NCI-H2081 (cell line): ENCODE measurements at places on chromosomes 16 and 17.
A peak's percentile ranks its signal among the peaks of the same experiment; 100 is the strongest.

DNA sequence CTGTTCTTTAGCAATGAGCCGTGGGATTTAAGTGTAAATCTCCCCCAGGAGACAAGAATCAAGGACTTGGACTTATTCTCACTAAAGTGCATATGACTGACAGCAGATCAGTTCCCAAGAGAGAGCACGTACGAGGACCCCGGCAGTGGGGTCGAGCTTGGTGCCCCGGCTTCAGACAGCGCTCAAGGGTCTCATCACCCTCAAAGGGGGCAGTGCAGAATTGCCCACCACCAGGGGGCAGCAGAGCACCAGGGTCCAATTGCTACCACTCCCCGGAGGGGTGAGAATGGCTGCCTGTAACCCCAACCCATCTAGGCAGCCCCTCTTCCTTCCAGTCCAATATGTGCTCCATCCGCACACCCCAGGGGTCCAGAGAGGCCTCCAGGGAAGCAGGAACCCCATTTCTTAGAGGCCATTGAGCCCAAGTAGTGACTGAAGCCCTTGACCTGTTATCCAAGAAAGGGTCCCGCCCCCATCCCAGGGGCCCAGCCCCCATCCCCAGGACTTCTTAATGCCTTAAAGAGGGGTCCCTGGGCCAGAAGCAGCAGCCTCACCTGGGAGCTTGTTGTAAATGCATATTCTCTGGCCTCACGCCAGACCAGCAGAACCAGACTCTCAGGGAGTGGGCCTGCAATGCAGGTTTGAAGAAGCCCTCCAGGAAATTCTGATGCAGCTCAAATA, 86.1 kb downstream of the ZDHHC7 start:
- DNase-seq, result no peak

DNA sequence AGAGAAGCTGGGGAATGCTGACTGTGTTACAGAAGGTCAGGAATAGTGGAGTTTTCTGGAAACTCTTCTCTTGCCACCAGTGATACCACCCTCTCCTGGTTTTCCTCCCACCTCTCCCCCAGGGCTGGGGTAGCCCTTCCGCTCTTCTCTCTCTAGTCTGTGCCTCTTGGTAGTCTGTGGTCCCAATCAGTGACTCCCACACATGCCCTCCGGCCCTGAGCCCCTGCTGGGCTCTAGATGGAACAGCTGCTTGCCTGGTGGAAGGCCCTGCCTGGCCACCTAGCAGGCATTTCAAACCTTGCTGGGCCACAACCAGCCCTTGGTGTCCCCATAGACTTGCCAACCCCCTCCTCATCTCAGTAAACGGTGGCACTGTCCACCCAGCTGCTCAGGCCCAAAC, 15.2 kb upstream of the MTSS2 start:
- no peak for DNase-seq

DNA sequence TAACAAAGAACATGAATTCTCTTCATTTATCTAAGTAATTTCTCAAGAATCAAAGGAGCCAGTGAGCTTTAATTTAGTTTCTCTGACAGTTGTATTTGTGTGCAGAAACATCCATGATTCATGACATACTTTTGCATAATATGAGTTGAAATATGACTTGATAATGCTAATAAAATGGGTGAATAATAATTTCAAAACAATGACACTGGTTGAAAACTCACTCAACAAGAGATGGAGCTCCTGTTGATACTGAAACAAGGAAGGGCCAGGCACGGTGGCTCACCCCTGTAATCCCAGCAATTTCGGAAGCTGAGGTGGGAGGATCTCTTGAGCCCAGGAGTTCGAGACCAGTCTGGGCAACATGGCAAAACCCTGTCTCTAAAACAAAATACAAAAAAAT, 147.0 kb downstream of the MAP2K6 start:
- DNase-seq, result no peak

DNA sequence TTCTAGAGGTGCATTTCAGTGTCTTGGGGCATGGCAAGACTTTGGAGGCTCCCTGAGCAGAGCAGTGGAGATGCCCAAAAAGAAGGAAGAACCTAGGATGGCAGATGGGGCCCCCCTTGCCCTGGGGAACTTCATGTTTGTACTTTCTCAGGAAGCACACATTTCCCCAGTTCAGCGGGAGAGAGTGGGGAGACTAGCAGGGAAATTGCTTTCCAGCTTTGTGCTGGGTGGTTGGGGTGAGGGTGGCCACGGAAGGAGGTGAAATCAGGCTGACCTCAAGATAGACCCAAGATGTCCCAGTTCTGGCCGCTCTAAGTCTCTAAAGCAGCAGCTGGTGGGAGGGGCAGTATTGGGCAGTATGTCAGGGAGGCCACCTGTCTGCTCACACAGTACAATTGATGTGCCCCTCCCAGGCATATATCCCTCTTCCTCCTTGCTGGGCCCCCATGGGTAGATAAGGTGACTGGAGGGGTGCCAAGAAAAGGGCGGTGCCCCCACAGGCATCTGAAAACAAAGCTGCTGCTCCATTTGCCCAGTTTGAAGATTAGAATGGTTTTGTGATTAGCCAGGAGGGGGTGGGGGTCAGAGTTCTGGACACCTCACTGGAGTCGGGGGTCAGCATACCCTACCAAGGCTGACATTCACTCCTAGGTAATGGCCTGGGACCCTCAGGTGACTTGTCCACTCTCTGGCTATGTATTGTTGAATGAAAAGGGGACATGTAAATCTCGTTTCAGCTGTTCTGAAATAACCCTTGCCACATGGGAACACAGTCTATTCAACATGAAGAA, 17.1 kb upstream of the NAGLU start:
- peak; percentile 19 for DNase-seq

- no peak for DNase-seq
These were observed 44.6 kb downstream of the NFAT5 start for GRCh38 chr16:69610356-69610755.

DNA sequence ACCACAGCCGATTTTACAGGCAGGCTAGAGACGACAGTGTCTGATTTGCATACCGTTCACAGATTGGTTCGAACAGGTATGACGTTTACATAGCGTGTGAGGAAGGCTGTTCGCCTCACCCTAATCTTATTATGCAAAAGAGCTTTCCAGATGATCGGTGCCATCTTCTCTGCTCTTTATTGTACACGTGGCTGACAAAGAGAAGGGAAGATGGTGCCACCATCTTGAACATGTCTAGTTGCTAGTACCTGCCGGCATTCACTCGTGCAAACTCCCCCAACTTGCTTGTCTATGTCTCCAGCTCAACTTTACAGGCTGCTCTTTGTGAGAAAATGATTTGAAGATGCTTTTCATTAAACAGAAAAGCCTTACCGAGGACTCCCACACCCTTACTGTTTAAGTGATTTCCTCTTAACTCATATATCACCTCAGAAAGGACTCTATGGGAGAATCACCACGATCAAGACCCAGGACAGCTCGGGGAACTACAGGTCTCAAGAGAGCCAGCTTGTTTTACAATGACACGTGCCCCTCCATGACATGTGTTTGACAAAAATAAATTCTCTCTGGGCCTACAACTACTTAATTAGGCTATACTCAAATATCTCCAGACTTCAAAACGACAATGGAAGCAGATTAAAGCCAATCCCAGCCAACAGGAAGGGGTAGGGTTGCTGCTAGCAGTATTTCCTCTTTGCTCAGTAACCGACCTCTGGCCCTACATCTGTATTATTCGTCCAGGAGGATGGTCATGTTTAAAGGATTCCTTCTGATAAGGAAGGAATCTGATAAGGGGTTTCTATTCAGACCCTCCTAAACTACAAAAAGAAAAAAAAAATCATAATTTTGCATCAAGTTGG, 480.6 kb downstream of the TMEM114 start:
- no peak for DNase-seq

DNA sequence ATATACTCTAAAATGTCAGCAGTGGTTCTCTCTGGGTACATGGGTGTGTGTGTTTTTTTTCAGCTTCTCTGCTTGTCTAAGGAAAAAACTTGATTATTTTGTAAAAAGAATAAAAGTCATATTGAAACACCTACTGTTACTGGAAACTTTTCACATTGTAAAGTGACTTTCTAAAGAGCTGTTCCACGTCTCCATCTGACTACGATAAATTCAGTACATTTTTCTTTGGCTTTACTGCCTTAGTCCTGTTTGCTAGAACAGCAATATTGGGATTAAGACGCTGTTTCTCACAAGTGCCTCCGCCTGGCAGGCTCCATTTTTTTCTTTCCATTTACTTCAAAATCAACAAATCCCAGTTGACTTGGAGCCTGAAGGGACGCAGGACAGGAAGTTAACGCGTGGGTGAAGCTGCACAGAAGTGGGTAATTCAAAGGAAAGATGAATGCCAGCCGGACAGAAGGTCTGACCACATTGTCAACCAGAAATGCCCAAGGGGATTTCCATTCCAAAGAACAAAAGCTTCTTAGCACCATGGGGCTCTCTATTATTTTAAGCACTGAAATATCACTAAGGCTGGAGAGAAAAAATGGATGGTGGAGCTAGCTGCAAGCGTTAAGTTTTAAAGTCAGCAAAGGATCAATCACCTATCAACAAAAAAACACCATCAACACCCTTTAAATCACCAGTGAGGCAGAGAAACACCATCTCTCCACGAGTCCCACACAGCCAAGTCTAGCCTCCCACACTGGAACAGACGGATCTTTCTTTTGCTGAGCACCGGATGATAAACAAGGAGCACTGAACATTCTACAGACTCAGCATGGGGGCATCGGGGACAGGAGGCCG, 8.4 kb downstream of the GLOD4 start:
- no peak for DNase-seq

DNA sequence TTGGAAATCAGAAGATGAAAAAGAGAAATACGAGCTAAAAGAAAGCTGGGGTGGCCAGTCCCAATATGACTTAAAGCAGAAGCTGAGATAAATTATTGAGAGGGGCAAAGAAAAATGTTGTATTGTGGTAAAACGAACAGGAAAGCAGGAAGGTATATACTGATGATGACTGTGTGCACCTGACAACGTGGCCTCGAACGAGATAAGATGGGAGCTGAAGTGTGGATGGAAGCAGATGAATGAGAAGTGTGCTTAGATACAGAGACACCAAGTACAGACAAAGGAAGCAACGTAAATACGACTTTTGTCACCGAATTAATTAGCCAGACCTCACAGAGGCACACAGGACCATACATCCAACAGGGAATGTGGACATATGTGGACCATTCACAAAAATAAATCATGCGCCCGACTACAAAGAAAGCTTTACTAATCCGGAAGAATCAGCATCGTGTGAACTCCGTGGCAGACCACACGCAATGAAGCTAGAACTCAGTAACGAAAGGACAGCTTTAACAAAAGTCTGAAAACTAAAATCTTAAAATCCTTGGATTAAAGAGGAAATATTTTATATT, 218.7 kb downstream of the RPTOR start:
- no peak for DNase-seq

GRCh38 chr16:65728167-65728566, 606.3 kb upstream of the CDH11 start:
- DNase-seq, result no peak

DNA sequence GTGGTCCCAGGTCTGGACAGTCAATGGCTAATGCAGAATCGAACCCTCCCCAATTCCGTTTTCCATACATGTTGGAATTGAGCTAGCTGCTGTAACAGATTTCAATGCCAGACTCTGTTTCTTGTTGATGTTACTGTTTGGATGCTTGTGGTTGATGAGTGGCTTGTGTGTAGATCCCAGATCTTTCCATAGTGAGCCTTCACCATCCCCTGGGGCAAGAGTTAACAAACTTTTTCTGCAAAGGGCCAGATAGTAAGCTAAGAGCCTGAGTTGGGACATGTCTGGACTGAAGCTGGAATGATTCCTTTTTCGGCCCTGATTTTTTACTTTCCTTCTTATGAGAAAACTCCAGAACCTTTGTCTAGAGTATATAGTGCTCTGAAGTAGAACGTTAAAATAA, 296.3 kb downstream of the CPPED1 start:
- no peak for DNase-seq

DNA sequence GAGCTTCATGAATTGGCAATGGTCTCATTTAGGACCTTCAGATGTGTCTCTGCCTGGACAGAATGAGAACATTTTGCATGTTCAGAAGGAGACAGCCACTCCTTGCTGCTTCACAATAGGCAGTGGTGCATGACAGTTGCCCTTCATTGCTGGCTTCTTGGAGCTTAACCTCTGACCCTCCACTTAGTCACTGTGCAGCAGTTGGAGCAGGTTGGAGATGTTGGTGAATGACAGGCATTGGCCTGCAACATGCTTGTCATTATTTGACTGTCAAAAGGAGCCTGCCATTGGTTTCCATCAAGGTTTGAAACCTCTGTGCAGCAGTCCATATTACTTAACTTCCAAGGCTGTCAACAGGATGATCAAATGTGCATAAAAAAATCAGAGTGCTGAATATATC, 22.7 kb downstream of the FTO start:
- DNase-seq, result no peak

GRCh38 chr16:31129568-31130335, 5.8 kb downstream of the PRSS8 start:
- no peak for DNase-seq

DNA sequence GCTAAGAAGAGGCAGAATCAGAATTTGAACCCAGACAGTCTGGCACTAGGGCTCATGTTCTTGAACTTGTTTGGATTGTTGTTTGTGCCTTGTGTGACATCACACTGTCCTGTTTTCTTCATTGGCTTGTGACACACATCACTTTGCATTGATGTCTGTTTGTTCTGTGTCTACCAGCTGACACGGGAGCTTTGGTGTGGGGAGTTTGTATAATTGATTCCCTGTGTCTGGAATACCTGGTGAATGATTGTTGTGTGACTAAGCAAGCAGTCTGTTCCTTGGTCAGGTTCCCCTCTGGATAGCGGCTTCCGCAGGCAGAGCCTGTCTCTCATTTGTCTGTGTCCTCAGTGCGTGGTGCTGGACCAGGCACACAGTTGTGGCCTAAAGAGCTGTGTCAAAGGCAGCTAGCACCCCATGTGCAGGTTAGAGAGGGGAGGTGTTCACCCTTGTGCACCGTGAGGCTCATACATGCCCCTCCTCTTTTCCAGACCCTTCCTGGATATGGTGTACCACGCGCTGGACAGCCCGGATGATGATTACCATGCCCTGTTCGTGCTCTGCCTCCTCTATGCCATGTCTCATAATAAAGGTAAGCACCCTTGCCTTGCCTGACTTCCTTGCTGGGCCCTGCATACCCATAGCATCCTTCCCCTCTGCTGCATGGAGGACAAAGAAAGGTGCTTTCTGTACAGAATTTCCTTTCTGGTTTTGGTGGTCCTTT, 80.1 kb downstream of the CLEC16A start:
- DNase-seq, result no peak

DNA sequence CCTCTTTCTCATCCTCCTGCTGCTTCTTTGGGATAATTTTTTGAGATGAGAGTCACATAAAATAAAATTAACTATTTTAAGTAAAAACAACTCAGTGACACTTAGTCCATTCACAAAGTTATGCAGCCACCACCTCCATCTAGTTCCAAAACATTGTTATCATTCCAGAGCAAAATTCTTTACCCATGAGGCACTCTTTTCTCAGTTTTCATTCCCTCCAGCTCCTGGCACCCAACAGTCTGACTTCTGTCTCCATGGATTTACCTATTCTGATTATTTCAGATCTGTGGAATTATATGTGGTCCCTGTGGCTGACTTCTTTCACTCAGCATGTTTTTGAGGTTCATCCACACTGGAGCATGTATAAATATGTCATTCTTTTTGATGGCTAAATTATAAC, 239.9 kb upstream of the DYNLRB2 start:
- DNase-seq, result no peak

- DNase-seq, result no peak
These were observed 217.4 kb downstream of the CDH8 start for GRCh38 chr16:61818850-61819249.

GRCh38 chr17:5045496-5045895, 10.3 kb upstream of the SLC52A1 start:
- no peak for DNase-seq

GRCh38 chr16:11257131-11257938, 1.3 kb upstream of the SOCS1 start:
- DNase-seq, result peak; percentile 78
